ENCODE measurements at places on chromosomes 2 and 18.

- DNase-seq, result no peak
Observed at GRCh38 chr2:54290356-54291025, 34.5 kb upstream of the TSPYL6 start.

GRCh38 chr2:47751856-47752414 is 31.0 kb upstream of the MSH6 start:
- no peak for DNase-seq

- DNase-seq, result no peak
Observed at GRCh38 chr2:111219285-111219684, 98.6 kb downstream of the BCL2L11 start.

DNA sequence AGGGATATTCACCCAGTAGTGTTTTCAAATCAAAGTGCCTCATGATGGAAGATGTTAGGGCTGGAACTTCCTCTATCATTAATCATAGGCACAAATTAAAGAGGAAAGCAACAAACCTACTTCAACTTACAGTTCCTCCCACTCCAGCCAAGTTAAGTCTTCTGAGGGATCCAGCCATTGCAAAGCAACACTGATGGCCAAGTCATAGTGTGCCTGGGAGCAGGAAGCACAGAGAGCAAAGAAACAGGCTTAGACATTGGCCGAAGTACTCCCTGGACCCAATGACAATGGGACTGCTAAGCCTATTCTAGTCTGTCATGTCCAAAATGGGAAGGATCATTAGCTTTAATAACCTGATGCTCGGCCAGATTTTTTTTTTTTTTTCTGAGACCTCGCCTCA is 7.0 kb downstream of the C2orf80 start:
- no peak for DNase-seq

- DNase-seq, result no peak
Observed at GRCh38 chr2:192140236-192140839, 54.4 kb downstream of the TMEFF2 start.

GRCh38 chr2:33205693-33206434 is 259.1 kb downstream of the LTBP1 start:
- no peak for DNase-seq

GRCh38 chr18:55627007-55627406 is 39.0 kb upstream of the TCF4 start:
- DNase-seq, result no peak

- no peak for DNase-seq
Observed at GRCh38 chr2:11998626-11999378, 252.4 kb downstream of the LPIN1 start.

DNA sequence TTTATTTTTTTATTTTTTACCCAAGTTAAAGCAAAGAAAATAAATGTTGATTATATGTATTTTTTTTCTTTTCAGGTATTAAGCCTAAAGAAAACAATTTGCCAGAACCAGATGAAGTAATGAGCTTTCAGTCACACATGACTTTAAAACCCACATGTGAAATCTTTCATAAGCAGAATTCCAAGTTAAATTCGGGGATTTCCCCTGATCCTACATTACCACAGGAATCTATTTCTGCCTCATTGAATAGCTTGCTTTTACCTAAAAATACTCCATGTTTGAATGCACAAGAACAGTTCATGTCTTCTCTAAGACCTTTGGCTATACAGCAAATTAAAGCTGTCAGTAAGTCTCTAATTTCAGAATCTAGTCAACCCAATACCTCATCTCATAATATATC is 26.6 kb downstream of the GEN1 start:
- DNase-seq, result no peak

DNA sequence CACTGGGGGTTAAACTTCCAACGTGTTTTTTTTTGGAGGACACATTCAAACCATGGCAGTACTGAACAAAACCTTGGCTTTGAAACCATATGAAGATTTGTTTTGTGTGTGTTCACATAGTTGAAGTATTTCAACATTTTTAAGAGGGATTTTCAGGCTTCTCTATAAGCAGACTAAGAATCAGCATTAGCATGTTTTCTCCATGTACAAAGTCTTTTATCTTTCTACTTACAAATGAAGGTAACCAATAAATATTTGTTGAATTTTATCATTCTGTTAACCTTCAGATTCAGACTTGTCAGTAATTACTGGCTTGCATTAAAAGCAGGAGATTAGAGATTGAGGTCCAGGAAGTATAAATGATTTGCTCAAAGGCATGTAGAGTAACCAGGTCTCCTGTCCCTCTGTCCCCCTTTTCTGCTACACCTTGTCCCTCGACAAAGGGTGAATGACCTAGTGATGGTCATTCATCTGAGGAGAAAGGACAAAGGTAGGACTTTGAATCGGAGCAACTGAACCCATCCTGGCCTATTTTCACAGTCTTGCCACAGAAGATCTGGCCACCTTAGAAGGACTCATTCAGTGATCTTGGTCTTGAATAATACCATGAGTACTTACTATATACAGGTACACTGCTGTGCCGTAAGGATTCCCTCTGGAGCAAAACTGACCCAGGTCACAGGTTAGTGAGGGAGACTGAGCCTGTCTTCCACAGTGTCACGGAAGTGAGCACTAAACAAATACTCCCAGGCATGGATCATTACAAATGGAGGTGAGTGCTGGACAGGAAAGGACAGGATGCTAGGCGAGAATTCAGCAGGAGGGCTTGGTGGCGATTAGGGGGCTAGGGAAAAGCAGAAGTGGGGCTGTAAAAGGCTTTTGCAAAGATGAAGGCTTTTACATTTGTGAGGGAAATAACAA is 2.2 kb upstream of the MYCN start:
- DNase-seq, result peak; percentile 95

GRCh38 chr2:139296672-139297209 is 516.6 kb upstream of the NXPH2 start:
- no peak for DNase-seq

GRCh38 chr2:138356178-138356577 is 145.4 kb upstream of the SPOPL start:
- no peak for DNase-seq

- no peak for DNase-seq
Observed at GRCh38 chr18:5667356-5667755, 123.6 kb upstream of the EPB41L3 start.

DNA sequence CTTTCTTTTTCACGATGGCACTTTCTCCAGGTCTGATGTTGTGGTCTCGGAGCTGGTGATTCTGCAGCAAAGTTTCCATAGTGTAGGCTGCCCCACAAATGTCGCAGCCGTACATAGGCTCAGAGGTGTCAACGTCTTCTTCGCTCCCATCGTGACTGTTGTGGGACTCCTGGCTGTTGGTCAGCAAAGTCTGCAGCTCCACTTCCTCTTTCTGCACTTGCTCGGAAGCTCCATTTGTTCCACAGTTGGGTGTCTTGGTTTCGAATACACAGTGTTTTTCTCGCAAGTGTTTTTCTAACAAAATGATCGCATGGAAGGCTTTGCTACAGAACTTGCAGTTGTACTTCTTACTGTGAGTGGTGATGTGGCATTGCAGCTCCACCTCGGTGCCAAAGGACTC is 126.8 kb downstream of the ZNF521 start:
- DNase-seq, result no peak

DNA sequence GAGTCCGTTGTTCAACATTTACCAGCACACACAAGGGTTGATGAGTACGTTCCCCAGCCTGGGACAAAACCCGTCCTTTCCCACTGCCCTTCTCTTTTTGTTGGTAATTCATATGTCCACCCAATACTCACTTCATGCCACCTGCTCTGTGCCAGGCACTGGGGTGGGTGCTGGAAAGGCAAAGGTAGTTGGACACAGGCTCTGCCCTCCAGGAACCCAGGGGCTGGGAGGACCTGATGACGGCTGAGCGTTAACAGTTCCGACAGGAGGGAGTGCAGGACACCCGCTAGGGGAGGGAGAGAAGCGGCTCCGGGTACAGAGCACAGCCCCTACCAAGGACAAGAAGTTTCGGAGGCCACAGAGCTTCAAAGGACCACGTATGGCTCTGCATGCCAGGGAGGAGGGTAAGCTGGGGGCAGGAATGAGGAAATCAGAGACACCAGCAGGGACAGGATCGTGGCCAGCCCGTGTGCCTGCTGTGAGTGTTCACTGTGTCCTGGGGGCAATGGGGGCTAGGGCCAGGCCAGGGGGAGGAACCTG is 134.1 kb upstream of the GPC1 start:
- no peak for DNase-seq

- DNase-seq, result peak; percentile 18
Observed at GRCh38 chr2:43542285-43542933, 53.4 kb downstream of the THADA start.

- DNase-seq, result peak; percentile 67
Observed at GRCh38 chr2:68031542-68032160, 31.2 kb downstream of the C1D start.

DNA sequence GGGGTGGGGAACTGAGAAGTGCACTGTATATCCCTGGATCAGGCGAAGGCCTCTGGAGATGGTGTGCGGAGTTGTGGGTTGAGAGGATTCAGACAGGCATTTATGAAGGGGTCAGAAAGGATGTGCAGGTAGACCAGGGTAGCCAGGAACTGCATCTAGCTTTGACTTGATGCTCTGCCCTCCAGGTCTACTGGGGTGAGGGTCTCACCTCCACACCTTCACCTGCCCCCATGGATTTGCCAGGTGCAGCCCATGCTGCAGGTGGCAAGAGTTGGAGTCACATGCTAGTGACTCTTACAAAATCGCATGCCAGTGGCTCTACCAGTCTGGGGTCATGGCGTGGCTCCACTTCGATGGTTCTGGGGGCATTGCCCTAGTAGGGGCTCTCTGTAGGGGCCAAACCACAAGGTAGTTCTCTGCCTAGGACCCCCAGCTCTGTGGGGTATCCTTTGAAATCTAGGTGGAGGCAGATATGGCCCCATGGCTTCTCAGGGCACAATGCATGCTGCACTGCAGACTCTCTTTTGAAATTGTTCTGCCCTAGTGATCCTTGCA is 18.9 kb upstream of the KCNF1 start:
- DNase-seq, result no peak

DNA sequence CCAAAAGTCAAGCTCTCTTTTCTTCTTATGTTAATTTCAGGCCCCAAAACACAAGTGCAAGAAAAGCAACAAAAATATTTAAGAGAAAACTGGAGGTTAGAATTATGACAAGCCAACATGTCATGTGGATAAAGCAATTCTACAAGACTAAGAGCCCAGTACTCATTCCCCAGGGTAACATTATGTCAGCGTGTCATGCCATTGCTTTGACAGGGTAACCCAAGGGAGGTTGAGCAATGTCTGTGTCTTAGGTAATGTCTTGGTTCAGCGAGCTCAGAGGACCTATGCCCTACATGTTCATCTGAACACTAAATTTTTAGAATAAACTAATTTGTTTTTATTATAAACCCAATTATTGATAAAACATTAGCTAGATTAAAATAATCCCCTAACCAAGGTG is 173.2 kb upstream of the ZNF804A start:
- no peak for DNase-seq

GRCh38 chr2:212961255-212961654 is 190.2 kb downstream of the IKZF2 start:
- DNase-seq, result no peak
